Hair follicle dermal papilla cell (primary cell): ENCODE measurements at places on chromosomes 5 and 9. TPM values are rescaled to one million over a fixed set of nuclear protein-coding genes. Genes with fewer than 3 reads are reported as not detected.

Gene EFNA5
- total RNA-seq: 10.3 and 11.7 TPM in 2 replicates

Gene PCDHGB7
- total RNA-seq: 20.2 and 20.3 TPM in 2 replicates

Gene C5orf58
- total RNA-seq: not detected in 2 replicates

Gene KIAA1191
- total RNA-seq: 132 and 133 TPM in 2 replicates

Gene AP3S1
- 95.6 and 102 TPM in 2 replicates for total RNA-seq

Gene TLX3
- not detected in 2 replicates for total RNA-seq

Gene RGMB
- 322 and 379 TPM in 2 replicates for total RNA-seq

Gene SYNPO
- 1.9 and 2.7 TPM in 2 replicates for total RNA-seq
